Central memory CD8-positive, alpha-beta T cell (primary cell): ENCODE measurements at places on chromosomes 5 and 9.

DNA sequence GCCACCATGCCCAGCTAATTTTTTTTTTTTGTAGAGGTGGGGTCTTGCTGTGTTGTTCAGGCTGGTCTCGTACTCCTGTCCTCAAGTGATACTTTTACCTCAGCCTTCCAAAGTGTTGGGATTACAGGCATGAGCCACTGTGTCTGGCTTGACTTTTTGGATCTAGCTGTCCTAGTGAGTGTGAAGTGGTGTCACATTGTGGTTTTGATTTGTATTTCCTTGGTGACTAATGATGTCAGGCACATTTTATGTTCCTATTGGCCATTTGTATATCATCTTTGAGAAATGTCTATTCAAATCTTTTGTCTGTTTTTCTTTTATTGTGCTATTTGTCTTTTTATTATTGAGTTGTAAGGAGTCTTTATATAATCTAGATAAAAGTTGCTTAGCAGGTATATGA, 53.5 kb upstream of the MCCC2 start:
- H3K27ac ChIP-seq = peak overlapping the region; percentile 49
- no peak for DNase-seq
- no peaks in the 10 kb centered on the region for H3K27me3 ChIP-seq
- H3K4me3 ChIP-seq = no peak overlapping the region
- H3K36me3 ChIP-seq = peaks cover 24% of the 10 kb centered on the region
- H3K4me1 ChIP-seq = peaks cover 21% of the 10 kb centered on the region

DNA sequence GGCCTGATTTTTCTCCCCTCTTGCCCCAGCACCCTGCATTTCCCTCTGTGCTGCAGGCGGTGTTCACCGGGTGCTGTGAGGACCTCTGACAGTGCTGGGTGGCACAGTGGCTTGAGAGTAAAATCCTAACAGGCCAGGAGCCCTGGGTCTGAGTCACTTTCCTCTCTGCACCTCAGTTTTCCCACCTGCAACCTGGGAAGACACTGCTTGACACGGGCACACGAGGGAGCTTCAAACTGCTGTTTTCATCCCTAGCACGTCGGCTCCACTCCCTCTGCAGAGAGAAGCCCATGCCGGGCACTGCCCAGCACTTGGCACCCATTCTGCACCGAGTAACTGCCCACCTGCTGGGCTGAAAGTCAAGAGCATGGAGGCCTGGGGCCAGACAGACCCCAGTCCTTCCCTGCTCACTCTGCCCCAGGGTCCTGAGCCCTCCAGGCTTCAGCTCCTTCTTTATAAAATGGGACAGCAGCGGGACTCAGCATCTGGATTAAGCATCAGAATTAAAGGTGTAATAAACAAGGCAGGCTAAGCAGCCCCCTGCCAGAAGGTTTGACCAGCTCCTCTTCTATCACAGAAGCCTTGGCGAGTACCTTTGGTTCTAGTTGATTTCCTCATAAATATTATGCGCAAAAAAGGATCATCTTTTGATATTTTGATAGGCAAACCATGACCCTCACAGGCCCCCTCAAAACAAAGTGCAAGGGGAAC, 5.2 kb downstream of the GFI1B start:
- no peak overlapping the region for H3K27ac ChIP-seq
- no peaks in the 10 kb centered on the region for H3K36me3 ChIP-seq
- H3K4me1 ChIP-seq = peaks cover 2% of the 10 kb centered on the region
- peaks cover 98% of the 10 kb centered on the region for H3K27me3 ChIP-seq
- DNase-seq = no peak

- DNase-seq = no peak
- no peak overlapping the region for H3K27ac ChIP-seq
- no peaks in the 10 kb centered on the region for H3K27me3 ChIP-seq
- no peaks in the 10 kb centered on the region for H3K4me1 ChIP-seq
- H3K4me3 ChIP-seq = no peak overlapping the region
Measured at GRCh38 chr9:129339539-129340157, 161.6 kb upstream of the IER5L start.

GRCh38 chr5:172683645-172684471, 42.8 kb downstream of the NEURL1B start:
- H3K4me3 ChIP-seq = peak overlapping the region; percentile 71
- no peak overlapping the region for H3K27ac ChIP-seq
- peaks cover 8% of the 10 kb centered on the region for H3K27me3 ChIP-seq
- H3K4me1 ChIP-seq = peaks cover 7% of the 10 kb centered on the region

GRCh38 chr5:62684310-62684709, 105.7 kb downstream of the LRRC70 start:
- no peaks in the 10 kb centered on the region for H3K4me1 ChIP-seq
- no peak for DNase-seq
- H3K36me3 ChIP-seq = no peaks in the 10 kb centered on the region
- H3K4me3 ChIP-seq = no peak overlapping the region
- no peak overlapping the region for H3K27ac ChIP-seq
- H3K27me3 ChIP-seq = no peaks in the 10 kb centered on the region

GRCh38 chr9:98930792-98931191, 12.9 kb upstream of the COL15A1 start:
- H3K27ac ChIP-seq = no peak overlapping the region
- peaks cover 82% of the 10 kb centered on the region for H3K27me3 ChIP-seq
- H3K4me1 ChIP-seq = no peaks in the 10 kb centered on the region
- H3K36me3 ChIP-seq = no peaks in the 10 kb centered on the region

- peaks cover 1% of the 10 kb centered on the region for H3K4me1 ChIP-seq
- no peaks in the 10 kb centered on the region for H3K27me3 ChIP-seq
- no peaks in the 10 kb centered on the region for H3K36me3 ChIP-seq
- no peak overlapping the region for H3K4me3 ChIP-seq
- DNase-seq = no peak
- no peak overlapping the region for H3K27ac ChIP-seq
Measured at GRCh38 chr5:52943285-52943684, 45.9 kb upstream of the ITGA2 start.

GRCh38 chr9:35615981-35616680, 2.1 kb downstream of the CD72 start:
- H3K27me3 ChIP-seq = no peaks in the 10 kb centered on the region
- H3K27ac ChIP-seq = peak overlapping the region; percentile 96
- peak overlapping the region; percentile 86 for H3K4me3 ChIP-seq
- H3K4me1 ChIP-seq = peaks cover 50% of the 10 kb centered on the region
- no peak for DNase-seq

DNA sequence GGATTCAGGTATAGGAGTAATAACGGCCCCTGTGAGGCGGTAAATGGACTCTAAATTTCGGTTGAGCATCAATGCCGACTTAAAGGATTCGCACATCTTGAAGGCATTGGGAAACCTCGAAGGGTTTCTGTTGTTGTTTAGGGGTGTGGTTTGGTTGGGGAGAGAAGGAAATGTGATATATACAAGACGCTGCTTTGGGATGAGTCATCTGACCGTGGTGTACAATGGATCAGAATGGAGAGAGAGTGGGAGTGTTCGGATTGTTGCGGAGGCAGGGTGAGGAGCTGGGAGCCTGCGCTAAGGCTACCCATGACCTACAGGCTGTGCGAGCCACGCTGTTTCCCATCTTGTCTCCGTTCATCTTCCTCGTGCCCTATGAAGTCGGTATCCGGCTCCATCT, 60.4 kb upstream of the ERCC6L2 start:
- H3K4me1 ChIP-seq = no peaks in the 10 kb centered on the region
- peaks cover 11% of the 10 kb centered on the region for H3K27me3 ChIP-seq
- H3K27ac ChIP-seq = no peak overlapping the region

DNA sequence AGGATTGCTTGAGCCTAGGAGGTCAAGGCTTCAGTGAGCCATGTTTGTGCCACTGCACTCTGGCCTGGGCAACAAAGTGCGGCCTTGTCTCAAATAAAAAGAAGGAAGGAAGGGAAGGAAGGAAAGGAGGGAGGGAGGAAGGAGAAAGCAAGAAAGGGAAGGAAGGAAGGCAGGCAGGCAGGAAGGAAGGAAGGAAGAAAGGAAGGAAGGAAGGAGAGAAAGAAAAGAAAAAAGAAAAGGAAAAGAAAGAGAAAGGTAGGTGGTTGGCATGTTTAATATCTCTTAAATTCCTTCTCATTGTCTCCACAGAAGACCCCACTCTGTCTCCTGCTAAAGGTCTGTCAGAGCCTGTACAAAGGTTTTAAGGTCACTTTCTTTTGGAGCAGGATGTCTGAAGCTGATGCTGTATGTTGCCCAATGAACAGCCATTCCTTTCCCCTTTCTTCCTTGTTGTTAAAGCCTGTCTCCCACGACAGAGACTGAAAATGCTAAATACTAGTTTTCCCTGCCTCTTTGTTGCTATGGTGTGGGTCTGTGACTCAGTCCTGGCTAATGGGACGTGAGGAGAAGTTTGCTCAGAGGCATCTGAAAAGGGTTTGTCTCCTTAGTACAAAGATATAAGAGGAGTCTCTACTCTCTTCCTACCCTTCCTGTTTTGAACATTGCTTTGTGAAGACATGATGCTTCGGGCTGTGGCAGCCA, 213.3 kb downstream of the PCSK1 start:
- no peak overlapping the region for H3K4me3 ChIP-seq
- no peak for DNase-seq

DNA sequence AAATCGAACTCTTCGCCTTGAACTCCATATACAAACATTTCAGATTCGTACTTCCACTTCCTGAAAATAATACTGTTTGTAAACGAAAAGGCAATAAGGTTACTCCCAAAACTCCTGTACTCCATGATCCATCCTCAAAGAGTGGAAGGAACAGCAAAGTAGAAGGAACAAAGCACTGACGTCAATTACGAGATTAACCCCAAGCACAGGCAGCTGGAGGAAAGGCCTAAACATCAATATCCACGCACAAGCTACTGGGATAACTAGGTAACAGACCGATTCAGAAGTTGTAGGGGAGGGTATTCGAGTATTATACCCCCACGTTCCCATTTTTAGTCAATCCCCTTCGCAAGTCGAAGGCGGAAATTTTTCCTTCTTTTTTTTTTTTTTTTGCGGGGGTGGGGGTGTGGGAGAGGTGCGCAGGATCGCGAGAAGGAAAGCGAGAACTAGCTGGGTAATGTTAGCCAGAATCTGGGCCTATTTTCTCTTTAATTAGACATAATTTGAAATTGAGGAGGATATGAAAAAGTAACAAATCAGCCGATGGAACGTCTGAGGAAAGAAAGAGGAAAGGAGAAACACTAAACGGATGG, 909 bp downstream of the AFF4 start:
- peaks cover 31% of the 10 kb centered on the region for H3K4me1 ChIP-seq
- H3K36me3 ChIP-seq = peaks cover 24% of the 10 kb centered on the region
- H3K27me3 ChIP-seq = no peaks in the 10 kb centered on the region
- peak overlapping the region; percentile 95 for H3K27ac ChIP-seq
- no peak for DNase-seq

DNA sequence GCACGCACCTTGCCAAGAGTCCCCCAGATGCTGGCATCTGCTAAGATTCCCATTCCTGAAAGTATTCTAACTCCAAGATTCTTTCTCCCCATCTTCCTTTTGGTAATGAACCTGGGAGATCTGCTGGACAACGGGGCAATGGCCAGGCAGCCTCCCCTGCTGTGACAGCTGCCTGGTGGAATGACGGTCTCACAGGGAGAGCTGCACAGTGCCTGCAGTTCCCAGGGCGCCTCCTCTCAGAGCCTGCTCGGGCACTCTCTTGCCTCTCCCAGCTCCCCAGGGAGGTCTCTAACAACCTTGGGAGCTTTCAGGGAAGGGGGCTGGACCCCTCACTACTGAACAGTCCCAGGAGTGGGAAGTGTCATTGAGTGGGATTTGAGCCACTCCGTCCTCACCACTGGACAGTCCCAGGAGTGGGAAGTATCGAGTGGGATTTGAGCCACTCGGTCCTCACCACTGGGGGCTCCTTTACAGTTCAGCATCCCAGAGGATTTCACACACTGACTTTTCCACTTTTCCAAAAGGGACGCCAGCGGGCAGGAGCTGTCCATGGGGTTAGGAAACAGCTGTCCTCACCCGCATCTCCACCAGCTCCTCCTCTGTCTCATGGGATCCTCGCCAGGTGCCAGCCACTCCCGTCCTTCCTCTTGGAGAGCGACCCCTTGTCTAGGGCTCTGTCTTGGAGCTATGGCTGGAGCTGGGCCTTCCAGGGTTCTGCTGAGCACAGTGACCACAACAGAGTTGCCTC, 65.7 kb downstream of the ADAMTS2 start:
- no peak overlapping the region for H3K4me3 ChIP-seq
- H3K4me1 ChIP-seq = no peaks in the 10 kb centered on the region

- no peaks in the 10 kb centered on the region for H3K36me3 ChIP-seq
- no peak overlapping the region for H3K4me3 ChIP-seq
- no peaks in the 10 kb centered on the region for H3K4me1 ChIP-seq
- H3K27ac ChIP-seq = no peak overlapping the region
Measured at GRCh38 chr5:111829701-111830100, 72.7 kb upstream of the NREP start.

DNA sequence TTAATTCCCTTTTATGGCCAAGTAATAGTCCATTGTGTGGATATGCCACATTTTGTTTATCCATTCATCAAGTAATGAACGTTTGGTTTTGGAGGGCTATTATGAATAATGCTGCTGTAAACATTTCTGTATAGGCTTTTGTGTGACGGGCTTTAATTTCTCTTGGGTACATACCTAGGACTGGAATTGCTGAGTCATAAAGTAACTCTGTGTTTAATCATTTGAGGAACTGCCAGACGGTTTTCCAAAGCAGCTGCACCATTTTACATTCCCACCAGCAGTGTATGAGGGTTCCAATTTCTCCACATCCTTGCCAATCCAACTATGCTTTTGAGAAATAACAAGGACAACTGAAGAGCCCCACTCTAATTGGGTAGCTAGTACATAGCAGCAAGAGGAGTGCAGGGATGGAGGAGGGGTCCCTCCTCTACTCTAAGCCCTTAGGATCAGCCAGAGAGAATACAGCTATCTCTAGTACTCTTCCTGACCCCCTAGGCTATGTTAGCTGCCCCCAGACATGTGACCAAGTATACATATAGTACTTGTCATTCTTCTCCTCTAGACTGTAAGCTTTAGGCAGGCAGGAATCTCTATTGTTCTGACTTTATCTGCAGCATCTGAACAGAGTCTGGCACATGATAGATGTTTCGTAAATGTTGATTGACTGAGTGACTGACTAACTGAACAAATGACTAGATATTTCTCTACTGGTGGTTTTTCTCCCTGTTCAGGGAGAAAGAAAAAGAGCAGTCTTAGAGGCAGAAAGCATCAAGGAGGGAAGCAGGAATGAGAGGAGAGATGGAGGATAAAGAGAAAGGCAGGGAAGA, 22.1 kb upstream of the MATR3 start:
- H3K27me3 ChIP-seq = no peaks in the 10 kb centered on the region
- no peak overlapping the region for H3K4me3 ChIP-seq
- peaks cover 41% of the 10 kb centered on the region for H3K4me1 ChIP-seq
- no peak for DNase-seq
- peaks cover 14% of the 10 kb centered on the region for H3K36me3 ChIP-seq

DNA sequence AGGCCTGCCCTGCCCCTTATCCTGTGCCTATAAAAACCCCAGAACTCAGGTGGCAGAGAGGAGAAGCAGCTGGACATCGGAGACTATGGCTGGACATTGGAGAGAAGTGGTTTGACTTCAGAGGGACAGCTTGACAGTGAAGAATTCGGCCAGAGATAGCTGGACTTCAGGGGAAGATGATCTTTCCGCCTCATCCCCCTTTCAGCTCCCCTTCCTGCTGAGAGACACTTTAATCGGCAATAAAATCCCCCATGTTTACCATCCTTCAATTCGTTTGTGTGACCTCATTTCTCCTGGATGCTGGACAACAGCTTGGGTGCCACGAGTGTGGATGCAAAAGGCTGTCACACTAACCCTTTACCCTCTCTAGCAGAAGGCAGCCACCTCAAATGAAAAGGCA, 134.1 kb upstream of the TUT7 start:
- H3K4me1 ChIP-seq = peaks cover 8% of the 10 kb centered on the region
- H3K4me3 ChIP-seq = no peak overlapping the region
- no peaks in the 10 kb centered on the region for H3K36me3 ChIP-seq
- no peak overlapping the region for H3K27ac ChIP-seq
- DNase-seq = no peak
